ENCODE measurements at places on chromosomes 5 and 9.

GRCh38 chr9:91903126-91903911, 46.7 kb downstream of the ROR2 start:
- no peak for DNase-seq

GRCh38 chr5:179343021-179343718, 2.1 kb downstream of the ADAMTS2 start:
- no peak for DNase-seq

DNA sequence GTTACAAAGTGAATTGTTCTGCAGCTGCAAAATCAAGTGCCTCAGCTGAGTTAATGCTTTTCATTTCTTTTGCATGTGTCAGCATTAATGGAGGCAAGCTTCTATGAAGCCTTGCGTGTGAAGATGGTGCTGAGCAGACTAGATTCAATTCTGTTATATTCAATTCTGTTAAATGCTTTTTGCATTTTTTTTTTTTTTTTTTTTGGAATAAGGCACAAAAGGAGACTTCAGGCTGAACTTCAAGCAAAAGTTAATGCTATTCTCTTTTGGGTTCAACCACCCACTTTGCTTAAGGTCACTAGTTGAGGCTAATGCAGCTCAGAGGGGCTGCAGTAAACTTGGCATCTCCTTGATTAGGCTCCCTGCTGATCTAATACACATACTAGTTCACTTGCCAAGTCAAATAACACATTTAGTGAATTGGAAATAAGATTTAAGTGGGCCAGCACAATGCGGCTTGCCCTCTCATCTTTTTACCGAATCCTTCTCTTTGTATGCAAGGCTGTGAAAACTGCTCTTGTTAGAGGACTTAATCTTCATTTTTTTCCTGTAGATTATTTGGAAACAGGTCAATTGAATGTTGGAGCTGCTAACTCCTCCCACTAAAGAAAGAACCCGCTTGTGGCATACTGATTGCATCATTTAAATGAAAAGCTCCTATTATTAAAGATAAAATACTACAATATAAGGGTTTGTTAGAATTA, 1020.2 kb downstream of the NR2F1-AS1 start:
- DNase-seq, result no peak

DNA sequence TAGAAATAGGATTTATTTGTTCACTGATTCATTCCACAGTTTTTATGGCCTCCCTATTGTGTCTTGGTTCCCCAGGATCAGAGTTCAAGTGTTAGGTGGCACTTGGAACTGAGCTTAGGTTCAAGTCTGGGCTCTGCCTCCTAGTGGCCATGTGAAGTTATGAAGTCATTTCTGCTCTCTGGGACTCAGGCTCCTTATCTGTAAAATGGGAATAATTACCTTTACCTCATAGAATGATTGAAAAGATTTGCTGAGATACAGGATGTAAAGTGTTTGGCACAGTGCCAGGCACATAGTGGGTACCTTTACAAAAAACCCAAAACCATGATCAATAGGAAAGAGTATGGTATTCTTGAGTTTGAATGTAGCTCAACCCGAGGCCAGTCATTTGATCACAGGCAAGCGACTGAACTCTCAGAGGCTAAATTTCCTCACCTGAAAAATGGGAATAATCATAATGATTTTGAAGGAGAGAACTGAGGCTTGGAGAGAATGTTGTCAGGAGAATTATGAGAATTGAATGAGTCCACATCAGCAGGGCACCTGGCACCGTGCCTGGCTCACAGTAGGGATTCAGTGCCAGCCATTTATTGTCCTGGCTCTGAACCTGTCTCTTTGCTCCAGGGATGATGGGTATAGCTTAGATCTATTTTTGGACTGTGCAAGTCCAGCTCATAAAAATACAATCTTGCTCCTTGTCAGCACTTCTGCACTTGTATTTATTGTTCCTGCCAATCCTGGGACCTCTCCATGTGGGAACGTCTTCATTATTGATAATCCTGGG, 10.8 kb downstream of the NSG2 start:
- DNase-seq, result no peak

GRCh38 chr9:95726756-95727155, 148.7 kb upstream of the ERCC6L2 start:
- DNase-seq, result no peak

DNA sequence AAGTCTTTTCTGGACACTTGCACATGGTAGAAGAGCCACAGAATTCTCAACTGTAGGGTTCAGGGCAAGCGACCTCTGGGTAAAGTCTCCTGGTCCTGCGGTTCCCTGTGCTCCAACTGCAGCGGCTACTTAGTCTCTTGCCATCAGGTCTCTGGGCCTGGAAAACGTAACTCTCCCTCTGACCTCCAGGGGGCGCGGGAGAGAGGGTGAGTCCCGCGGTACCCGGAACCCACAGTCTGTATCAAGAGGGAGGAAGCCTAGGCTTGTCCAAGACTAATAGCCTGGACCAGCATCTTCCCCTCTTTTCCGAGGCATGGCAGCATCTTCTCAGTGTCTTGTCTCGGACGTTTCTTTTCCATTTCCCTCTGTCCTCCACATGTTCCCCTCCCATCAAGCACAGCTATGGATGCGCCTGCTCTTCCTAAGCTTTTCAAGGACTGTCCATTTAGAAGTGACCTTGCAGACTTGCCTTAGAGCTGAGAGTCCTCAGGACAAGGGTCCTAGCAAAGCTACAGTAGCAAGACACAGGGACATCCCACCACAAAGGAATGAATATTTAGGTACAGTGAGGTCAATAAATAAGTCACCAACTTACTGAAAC, 59.3 kb downstream of the FSTL4 start:
- peak; percentile 34 for DNase-seq

DNA sequence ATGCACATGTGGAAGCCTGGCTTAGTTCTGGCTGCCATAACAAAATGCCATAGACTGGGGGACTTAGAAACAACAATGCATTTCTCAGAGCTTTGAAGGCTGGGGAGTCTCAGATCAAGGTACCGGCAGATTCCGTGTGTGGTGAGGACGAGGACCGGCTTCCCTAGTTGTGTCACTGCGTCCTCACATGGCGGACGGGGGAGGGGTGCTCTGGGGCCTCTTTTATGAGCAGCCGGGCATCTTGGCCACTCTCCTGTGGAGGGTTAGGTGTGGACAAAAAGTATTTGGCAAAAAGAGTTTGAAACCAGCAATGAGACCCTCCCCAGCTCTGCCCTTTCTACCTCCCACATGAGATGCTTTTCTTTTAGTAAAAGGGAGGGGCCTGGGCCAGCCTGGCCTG, 118.5 kb upstream of the LPCAT1 start:
- no peak for DNase-seq

DNA sequence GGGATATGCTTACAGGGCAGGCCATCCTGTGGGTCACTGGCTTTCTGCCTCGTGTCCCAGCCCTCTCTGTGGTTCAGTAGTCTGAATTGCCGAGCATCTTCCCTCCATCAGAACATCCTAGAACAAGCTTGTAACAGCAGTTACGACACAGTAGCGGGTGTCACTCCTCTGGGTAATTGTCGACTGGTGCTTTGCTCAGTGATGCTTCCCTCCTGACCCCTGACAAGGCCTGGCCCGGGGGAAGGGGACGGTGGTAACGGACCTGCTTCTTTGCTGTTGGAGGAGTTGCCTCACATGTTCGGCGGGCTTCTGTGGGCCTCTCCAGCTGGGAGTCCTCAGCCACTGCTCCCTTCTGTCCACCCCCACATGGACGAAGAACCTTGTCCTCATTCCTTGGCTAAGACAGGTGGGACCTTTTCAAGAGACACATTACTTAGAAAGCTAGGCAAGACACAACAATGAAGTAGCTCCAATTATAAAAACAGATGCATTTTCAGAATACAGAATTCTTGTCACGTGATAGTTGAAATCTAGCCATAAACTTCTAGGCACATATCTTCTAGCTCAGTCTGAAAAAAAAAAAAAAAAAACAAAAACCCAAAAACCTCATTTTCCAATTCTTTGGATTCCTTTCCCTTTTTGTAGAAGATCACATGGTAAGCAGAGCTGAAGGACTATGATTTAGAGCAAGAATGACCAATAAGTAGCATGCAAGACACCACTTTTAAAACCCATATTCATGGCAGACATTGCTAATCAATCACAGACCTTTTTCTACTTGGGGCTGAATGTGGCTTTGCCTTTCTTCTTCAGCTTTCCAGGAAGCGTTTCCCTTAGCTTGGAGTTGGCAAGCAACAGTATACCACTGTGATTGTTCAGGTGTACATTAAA, 25.0 kb downstream of the HMCN2 start:
- no peak for DNase-seq

Measured in progenitor cell of endocrine pancreas (in vitro differentiated cells).